ENCODE measurements at places on chromosomes 4 and X. TPM values are rescaled to one million over a fixed set of nuclear protein-coding genes. Genes with fewer than 3 reads are reported as not detected.

GRCh38 chr4:106058921-106059320 lies 163.7 kb downstream of the NPNT start:
- no peak for DNase-seq

DNA sequence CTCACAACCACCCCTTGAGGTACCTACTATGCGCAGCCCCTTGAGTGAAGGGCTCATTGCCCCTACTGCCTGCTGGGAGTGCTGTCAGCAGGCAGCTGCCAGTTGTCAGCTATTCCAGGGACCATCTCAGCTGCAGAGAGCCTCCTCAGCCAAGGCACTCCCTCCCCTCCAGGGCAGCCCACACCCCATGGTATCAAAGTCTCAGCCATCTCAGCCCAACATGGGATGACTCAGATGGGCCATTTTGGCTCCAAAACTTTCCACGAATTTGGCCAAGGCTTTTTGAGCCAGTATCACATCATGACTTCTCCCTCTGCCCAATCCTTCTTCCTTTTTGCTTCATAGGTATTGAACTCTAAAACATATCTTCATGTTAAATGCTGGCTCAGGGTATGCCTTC lies 61.4 kb upstream of the MAP3K15 start:
- no peak for DNase-seq

- DNase-seq = no peak
These were observed 3.5 kb upstream of the HTRA3 start for GRCh38 chr4:8266088-8266487.

The RCHY1 gene
- 30.8 TPM for total RNA-seq

GRCh38 chrX:119235051-119235511 lies 1.0 kb upstream of the PGRMC1 start:
- no peak for DNase-seq

The LDB2 gene
- 33.7 TPM for total RNA-seq

GRCh38 chrX:136221851-136222513 lies 29.2 kb downstream of the MAP7D3 start:
- no peak for DNase-seq

DNA sequence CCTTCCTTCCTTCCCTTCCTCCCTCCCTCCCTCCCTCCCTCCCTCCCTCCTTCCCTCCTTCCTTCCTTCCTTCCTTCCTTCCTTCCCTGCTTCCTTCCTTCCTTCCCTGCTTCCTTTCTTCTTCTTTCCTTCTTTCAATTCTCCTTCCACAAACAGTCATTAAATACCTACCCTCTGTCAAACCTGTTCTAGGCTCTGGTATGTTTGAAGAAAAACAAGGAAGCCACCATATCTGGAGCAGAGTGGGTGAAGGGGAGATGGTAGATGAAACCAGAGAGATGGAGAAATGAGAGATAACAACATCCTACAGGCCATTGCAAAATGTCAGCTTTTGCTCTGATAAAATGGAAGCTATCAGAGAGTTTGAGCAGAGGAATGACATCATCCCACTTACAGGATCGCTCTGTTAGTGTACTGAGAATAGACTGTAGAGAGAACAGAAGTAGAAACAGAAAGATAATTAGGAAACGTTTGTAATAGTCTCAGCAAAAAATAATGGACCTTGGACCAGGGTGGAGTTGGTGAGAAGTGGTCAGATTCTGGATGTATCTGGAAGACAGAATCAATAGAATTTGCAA lies 334.0 kb downstream of the STIM2 start:
- no peak for DNase-seq

GRCh38 chr4:37956941-37957340 lies 3.3 kb upstream of the PTTG2 start:
- DNase-seq = no peak

GRCh38 chrX:126820700-126821420 lies 1.3 kb downstream of the PRR32 start:
- no peak for DNase-seq

The NKX3-2 gene
- total RNA-seq = 0.75 TPM

- no peak for DNase-seq
These were observed 8.5 kb downstream of the TIGD2 start for GRCh38 chr4:89119836-89120235.

GRCh38 chr4:142236268-142236667 lies 599.9 kb downstream of the IL15 start:
- no peak for DNase-seq

The STBD1 gene
- total RNA-seq = 49.3 TPM

The RTL9 gene
- total RNA-seq = 0.16 TPM

The TRPC5OS gene
- not detected for total RNA-seq

Measured in omental fat pad (tissue), 4 donors.